Activated naive CD4-positive, alpha-beta T cell treated with anti-CD3 and anti-CD28 coated beads, Interleukin-2, amount 10 ng/mL, durations not matched to agents 7 days and 5 days (primary cell): ENCODE measurements at places on chromosomes 13 and 19.

DNA sequence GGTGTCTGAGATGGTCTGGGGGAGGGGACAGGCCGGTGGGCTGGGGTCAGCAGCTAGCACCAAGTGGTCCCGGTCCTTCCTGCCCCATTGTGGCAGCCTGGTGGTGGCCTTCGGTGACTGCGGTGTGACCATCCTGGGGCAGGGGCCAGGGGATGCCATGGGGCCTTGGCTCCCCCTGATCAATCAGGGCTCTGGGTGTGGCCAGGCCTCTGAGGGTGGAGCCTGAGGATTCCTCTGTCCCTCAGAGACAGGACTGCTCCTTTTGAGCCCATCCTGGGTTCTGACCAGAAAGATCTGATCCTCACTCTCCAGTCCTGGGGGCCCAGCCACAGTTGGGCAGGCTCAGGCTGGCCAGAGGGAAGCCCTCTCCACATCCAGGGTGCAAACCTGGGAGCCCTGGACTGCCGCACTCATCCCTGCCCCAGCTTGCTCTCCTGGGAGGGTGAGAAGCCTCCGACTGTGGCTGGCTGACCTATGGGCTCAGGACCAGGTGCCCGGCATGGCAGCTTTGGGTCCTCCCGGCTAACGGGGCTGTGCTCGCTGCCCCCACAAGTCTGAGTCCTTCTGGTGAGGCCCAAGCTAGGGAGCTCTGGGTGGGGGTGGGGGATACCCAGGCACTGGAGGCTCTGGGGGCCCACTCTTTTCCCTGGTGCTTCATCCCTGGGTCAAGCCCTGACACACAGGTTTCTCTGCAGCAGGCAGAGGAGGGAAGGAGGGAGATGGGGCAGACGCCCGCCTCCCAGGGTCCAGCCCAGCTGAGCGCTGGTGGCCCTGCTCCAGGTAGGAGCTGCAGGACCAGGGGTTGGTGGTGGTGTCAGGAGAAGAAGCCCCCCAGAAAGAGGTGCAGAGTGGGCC lies 59.5 kb downstream of the IER2 start:
- DNase-seq: no peak

DNA sequence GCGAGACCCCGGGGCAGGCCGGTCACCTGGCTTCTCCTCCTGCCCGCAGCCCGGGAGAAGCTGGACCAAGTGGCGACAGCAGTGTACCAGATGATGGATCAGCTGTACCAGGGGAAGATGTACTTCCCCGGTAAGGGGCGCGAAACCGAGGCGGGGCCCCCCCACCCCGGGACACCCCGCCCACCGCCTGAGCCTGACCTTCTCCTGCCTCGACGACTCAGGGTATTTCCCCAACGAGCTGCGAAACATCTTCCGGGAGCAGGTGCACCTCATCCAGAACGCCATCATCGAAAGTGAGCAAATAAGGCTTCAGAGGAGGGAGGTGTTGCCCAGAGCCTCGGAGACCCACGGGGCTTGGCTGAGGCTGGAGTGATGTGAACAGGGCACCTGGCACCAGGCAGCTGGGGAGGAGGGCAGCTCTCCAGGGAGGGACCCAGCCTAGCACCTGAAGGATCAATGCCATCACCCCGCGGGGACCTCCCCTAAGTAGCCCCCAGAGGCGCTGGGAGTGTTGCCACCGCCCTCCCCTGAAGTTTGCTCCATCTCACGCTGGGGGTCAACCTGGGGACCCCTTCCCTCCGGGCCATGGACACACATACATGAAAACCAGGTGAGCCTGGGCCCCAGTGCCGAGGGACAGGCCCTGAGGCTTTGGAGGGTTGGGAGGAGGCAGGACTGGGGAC lies 629 bp downstream of the IZUMO4 start:
- DNase-seq: peak; percentile 71

- no peak for DNase-seq
Measured at GRCh38 chr13:24249624-24250023, 59.8 kb upstream of the C1QTNF9 start.

- no peak for DNase-seq
Measured at GRCh38 chr13:113625965-113626721, 31.9 kb downstream of the ATP4B start.

DNA sequence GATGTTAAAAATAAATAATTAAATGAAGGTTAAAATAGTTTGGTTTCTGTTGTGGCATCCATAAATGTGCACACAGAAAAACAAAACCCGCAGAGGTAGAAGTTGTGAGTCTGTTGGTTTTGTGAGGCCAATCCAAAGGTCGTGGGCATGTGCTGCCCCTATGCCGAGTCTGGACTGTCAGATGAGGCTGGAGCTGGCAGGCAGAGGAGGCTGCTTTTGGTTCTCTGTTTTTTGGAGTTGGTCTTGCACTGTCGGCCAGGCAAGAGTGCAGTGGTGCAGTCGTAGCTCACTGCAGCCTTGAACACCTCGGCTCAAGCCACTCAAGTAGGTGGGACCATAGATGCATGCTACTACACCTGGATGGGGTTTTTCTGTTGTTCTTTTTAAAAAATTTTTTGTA lies 43.7 kb downstream of the TSSK6 start:
- no peak for DNase-seq

GRCh38 chr19:55452749-55453346 lies 8.6 kb downstream of the ISOC2 start:
- DNase-seq: peak; percentile 59

GRCh38 chr13:47747901-47748300 lies 253.2 kb downstream of the SUCLA2 start:
- no peak for DNase-seq

DNA sequence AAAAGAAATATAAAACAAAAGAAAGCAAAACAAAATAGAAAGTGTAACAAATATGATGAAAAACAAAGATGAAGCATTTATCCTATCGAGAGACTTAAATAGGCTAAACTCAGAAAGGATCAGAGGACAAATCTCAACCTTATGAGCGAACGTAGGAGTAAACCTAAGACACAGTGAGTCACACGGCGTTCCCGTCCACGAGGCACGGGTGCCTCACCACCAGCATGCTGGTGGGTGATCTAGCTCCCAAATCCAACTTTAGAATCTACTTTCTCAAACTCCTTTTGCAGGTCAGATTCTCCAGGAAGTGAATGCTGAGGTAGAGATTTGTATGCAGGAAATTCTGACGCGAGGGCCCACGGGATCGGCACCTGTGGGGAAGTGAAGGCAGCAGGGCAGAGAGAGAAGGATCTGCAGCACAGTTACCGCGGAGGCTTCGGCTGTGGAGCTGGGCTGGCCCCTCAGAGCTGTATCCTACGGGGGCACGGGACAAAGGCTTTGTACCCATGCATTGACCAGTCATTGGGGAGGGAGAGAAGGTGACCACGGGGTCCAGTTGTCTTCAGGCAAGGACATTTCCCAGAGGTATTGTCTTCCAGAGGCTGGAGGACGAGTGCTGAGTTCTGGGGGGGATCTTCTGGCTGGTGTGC lies 7.5 kb upstream of the MIER2 start:
- no peak for DNase-seq

- DNase-seq: peak; percentile 74
Measured at GRCh38 chr19:47227352-47228167, 3.4 kb downstream of the BBC3 start.

- DNase-seq: no peak
Measured at GRCh38 chr19:39132344-39132969, 6.9 kb downstream of the PAK4 start.

DNA sequence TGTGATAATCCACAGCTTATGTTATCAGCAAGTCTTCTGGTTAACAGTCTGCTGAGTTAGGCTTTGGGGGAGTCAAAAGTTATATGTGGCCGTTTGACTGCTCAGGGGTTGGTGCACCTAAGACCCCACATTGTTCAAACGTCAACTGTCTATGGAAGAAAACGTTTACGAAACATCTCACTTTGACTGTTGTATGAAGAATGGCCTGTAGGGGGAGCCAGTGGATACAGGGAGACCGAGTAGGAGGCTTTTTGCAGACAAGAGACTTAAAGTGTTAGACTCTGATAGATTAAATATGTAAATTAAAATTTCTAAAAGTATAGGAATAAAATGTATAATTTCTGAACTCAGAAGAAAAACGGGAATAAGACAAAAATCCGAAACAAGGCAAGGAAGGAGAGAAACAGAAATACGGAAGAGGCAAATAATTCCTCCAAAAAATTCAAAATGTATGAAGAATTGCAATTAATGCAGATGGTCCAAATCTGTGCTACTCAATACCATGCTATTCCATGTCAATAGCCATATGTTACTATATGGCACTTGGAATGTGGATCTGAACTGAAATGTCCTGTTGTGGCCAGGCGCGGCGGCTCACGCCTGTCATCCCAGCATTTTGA lies 37.8 kb downstream of the TNFSF14 start:
- DNase-seq: peak; percentile 86

- no peak for DNase-seq
Measured at GRCh38 chr13:24196593-24197197, 36.2 kb downstream of the SPATA13 start.

DNA sequence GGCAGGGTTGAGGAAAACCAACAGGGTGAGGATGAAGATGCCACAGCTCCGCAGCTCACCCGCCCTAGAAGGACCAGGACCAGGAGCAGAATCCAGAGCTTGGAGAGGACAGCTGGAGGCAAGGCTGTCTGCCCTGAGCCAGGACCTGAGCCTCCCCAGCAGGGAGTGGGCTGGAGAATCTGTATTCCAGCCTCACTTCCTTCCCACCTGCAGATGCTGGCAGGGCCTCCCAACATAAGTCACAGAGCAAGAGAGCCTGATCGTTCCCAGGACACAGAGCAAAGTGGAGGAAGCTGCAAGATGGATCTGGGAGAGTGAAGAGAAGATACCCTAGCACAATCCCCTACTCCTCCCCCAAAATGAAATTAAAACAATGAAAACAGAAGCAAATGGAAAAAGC lies 61.7 kb upstream of the WASF3 start:
- DNase-seq: no peak

DNA sequence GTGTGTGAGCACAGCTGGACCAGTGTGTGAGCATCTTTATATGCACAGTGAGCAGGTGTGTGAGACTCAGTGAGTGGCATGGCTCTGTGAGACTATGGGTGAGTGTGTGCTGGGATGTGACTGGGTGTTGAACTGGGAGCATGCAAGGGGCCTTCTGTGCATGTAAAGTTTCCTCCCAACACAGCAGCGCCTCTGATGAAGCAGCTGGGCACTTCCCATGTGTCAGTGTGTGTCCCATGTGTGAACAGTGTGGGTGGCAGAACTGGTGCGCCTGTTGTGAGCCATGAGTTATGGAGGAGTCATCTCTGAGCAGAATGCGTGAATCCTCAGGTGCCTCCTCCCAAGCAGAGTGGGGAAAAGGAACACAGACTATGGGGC lies 24.1 kb downstream of the LGALS16 start:
- no peak for DNase-seq

DNA sequence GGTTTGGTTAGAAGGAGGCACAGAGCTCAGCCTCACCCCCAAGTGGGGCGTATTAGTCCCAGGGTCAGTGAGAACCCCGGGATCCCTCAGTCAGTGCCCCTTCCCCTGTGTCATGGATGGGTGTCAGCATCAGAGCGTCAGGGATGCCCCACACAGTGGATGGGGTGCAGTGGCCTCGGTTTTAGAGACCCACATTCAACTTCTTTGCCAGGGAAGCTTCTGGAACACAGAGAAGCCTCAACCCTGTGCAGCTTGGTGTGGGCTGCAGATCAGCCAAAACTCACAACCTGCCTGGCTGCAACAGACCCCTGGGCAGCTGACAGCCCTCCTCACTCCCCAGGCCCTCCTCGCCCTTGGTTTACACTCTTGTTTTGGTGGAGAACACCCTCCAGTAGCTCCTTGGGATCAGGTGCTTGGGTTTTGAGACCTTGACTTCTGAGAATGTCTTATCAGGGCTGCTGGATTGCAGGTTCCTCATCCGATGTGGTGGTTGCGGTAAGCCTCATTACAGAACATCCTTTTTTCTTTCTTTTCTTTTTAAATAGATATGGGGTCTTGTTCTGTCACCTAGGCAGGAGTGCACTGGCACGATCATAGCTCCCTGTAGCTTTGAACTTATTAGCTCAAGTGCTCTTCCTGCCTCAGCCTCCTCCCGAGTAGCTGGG lies 11.0 kb downstream of the ZNF333 start:
- DNase-seq: no peak

- DNase-seq: no peak
Measured at GRCh38 chr13:97506511-97506910, 72.5 kb downstream of the RAP2A start.
